ENCODE measurements at places on chromosomes 1 and 21.

DNA sequence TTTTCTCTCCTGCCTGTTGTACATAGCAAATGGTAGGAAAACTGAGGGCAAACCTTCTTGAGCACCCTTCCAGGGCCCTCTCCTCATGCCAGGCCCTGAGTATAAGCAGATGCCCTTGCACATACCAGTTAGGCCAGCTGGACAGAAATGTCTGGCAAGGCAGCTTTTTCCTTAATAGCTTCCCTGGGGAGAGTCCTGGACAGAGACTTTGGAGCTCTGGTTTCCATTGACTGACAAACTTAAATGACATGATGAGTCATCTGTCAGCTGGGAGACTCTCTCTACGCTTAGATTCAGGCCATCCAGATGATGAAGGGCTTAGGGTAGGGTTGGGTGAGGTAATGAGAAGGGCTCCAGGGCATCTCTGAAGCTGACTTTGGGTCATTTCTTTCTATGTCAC is 317.5 kb downstream of the ASTN1 start:
- no peak for DNase-seq

- peak; percentile 31 for DNase-seq
Observed at GRCh38 chr21:42461881-42462877, 33.8 kb downstream of the RSPH1 start.

- no peak for DNase-seq
Observed at GRCh38 chr1:206136241-206136640, 19.1 kb upstream of the AVPR1B start.

GRCh38 chr1:54237586-54237985 is 37.6 kb downstream of the MRPL37 start:
- no peak for DNase-seq

DNA sequence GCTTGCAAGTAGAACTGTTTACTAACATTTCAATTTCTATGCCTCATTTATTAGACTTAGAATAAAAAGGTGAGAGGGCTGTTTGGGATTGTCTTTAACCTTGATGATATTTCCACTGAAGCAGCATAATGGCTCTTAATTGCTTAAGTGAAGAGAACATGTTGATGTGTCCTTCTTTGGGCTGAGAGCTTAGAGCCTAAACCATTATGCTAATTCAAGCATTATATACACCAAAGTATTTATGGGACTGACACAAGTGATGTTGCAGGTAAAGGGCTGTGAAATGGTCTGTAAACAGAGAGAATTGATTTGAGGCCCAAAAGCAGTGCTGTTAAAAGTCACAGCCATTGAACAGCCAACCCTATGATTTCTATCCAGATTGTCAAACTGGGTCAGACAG is 113.9 kb downstream of the ATG4C start:
- DNase-seq = no peak

- DNase-seq = no peak
Observed at GRCh38 chr1:56788102-56788501, 31.1 kb downstream of the FYB2 start.

DNA sequence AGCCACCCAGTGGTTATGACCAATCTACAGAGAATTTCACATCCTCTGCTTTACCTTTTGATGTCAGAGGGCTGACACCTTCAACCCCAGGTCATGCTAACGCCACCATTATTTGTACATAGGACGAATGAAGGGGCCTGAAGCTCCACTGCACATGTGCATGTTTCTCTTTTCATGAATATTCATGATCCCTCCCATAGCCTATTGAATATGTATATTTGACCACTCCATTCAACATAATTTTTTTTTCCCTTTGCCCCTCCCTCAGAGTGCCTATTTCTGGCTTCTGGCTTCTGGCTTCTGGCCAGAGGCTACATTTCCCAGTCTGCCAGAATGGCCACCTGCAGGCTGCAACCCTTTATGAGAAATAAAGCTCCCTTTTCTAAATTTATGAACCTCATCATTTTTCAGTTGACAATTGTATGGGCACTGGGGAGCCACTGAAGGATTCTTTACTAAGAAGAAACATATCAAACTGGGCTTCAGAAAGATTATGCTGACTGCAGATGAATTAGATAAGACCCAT is 406.7 kb downstream of the SIPA1L2 start:
- DNase-seq = no peak

GRCh38 chr1:8443558-8444194 is 125.8 kb downstream of the SLC45A1 start:
- DNase-seq = no peak

- no peak for DNase-seq
Observed at GRCh38 chr1:54516249-54516920, 31.6 kb upstream of the ACOT11 start.

DNA sequence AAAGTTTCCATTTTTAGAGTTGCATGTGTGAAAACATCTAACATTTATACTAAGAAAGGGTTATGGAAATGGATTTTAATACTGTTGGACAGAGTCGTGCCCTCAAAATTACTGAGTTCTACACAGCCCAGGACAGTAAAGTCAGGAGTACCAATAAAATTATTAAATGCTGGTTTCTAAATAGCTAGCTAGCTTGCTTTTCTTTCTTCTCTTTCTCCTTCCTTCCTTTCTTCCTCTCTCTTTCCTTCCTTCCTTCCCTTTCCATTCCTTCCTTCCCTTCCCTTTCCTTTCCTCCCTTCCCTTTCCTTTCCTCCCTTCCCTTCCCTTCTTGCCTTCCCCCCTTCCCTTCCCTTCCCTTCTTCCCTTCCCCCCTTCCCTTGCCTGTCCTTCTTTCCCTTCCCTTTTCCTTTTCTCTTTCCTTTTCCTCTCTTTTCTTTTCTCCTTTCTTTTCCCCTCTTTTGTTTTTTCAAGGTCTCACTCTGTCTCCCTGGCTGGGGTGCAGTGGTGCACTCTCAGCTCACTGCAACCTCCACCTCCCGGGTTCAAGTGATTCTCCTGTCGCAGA is 33.9 kb downstream of the YTHDF2 start:
- no peak for DNase-seq

GRCh38 chr1:206420471-206420870 is 49.8 kb upstream of the IKBKE start:
- DNase-seq = no peak

DNA sequence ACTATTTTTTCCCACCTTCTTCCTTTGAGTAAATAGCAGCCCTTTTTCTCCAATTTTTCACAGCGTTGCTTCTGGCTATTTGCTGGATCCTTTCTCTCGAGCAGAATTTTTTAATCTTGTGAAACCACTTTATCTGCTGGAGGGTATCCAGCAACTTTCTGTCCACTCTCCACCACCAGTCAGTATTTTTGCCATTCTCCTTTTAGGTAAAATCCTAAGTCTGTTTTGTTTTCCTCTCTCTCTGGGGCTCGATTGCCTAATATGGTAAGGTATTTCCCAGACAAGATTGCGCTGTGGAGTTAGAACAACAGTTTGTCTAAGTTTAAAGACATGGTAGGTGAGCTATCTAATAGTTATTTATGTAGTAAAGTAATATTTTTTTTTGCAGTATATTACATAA is 156.9 kb downstream of the PPP1R12B start:
- DNase-seq = no peak

GRCh38 chr1:44421446-44421884 is 16.4 kb downstream of the RNF220 start:
- DNase-seq = no peak

DNA sequence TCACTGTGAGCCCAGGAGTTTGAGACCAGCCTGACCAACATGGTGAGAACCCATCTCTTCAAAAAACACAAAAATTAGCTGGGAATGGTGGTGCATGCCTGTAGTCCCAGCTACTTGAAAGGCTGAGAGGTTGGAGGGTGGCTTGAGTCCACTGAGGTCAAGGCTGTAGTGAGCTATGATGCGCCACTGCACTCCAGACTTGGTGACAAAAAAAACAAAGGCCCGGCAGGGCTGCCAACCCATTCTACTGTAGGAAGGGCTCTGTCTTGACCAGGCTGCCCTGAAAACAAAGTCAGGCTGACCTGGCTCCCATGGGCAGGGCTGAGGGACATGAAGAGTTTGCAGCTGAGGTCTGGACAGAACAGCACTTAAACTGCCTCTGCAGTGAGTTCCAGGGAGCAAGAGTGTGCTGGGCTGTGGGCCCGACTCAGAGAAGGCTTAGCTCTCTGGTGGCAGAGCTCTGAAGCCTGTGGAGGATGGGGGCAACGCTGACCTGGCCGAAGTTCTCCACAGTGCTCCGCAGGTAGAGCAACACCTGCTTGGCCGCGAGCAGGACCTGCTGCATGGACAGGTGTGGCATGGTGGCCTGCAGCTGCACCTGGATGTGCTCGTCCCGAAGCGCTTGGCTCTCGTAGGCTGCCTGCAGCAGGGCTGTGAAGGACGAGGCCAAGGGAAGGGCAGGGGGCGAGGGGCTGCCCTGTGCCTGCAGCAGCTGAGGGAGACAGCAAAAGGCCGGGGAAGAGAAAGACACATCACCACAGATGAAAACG is 42.4 kb downstream of the URB1 start:
- no peak for DNase-seq

DNA sequence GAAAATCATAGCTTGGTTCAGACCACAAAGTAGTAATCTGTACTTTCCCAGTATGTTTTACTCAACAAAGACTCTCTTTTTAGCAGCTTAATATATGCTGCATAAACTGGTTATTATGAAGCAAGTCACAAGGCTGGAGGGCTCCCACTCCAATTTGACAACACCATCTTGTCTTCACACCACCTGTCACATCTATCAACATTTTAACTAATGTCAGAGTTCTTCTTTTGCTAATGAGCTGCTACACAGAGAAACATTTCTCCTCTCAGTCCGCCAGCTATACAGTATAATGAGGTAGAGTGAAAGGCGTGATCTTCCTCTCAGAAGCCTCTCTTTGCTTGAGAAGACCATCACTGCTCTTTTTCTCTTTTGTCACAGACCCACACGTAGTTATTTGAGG is 230.1 kb downstream of the BARHL2 start:
- no peak for DNase-seq

DNA sequence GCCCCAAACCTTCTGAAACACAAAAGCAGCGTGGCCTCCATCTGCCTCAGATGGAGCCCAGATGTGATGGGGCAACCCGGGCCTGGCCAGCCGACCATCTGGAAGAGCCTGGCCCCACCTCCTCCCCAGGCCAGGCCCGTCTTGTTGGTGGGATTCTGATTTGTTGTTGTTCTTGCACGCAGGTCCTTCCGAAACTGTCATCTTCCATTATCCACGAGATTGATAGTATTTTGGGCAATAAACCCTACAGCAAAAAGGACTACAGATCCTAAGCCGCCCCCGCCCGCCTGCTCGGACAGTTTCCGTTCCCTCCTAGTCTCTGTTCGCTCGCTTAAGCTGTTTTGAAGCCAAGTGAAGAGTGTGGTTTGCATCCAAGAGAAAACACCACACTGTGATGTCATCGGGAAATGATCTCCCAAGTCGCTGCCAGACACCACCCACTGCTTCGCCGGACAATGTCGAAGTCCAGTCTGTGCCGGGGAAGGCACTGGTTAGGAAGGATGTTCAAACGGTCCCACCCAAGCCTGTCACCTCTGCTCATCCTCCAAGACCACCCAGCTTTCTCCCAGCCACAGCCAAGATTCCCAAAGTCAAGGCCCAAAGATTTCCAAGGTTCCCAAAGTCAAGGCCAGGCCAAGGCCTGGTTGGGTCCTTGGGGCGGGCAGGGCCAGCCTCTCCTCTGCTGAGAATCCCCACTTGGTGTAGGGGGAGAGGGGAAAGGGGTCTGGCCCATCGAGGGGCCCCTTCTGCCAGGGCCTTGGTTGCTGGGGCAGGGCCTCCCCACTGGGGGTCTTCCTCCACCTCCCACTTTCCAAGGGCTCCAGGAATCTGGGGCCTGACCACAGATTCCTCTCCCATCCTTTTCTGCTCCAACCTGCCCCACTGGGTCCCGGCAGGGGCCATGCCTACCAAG is 52.9 kb downstream of the KCNAB2 start:
- DNase-seq = no peak

- DNase-seq = no peak
Observed at GRCh38 chr1:4022715-4023114, 122.6 kb upstream of the C1orf174 start.
